ENCODE measurements at places on chromosomes 6 and 20.

DNA sequence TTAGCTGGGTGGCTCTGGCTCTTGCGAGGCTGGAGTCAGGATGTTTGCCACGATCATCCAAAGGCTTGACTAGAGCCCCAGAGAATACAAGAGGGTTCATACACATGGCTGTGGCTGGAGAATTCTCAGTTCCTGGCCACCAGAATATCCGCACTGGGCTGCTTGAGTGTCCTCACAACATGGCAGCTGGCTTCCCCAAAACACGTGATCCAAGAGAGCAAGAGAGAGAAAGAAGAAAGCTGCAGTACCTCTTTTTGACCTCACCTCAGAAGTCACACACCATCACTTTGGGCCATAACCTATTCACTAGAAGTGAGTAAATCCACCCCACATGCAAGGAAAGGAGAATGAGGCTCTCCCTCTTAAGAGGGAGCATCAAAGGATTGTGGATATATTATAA is 21.5 kb upstream of the BPIFB1 start:
- DNase-seq, result peak; percentile 38

DNA sequence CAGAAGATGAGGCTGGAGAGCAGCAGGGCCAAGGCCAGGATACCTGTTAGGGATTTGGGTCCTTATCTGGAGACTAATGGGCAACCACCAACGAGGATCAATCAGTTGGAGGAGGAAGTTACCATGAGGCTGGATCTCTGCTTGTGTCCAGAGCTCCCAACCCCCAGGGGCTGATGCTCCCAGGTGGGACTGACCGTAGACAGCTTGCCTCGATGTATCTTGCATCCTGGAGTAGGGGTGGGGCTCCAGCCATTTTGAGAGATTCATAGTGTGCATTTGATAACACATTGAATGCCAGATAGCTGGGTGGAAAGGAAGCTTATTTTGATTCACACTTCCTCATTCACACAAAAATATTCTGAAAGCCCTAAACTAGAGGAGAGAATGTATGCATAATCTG is 4.6 kb upstream of the RFPL4B start:
- DNase-seq, result no peak

GRCh38 chr20:55761100-55761499 is 244.2 kb downstream of the CBLN4 start:
- DNase-seq, result no peak

GRCh38 chr20:22684072-22684762 is 99.8 kb upstream of the FOXA2 start:
- peak; percentile 61 for DNase-seq

GRCh38 chr6:129606664-129607063 is 103.3 kb downstream of the ARHGAP18 start:
- DNase-seq, result peak; percentile 92

- no peak for DNase-seq
Observed at GRCh38 chr6:32954986-32955802, 2.3 kb upstream of the HLA-DMA start.

- no peak for DNase-seq
Observed at GRCh38 chr20:48822178-48822577, 5.6 kb downstream of the PREX1 start.

DNA sequence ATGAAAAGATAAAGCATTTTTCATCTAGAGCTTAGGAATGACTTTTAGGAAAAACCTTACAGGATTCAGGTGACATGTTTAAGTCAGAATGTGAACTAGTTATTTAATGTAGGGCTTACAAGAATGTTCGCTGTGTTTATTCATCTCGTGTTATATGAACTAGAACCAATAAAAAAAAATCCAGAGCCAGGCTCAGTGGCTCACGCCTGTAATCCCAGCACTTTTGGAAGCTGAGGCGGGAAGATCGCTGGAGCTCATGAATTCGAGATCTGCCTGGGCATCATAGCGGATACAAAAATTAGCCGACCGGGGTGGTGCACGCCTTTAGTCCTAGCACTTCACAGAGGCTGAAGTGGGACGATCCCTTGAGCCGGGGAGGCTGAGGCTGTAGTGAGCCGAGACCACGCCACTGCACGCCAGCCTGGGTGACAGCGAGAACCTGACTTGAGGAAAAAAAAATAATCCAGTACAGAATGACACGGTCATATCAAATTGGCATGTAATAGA is 46.3 kb downstream of the OR2B2 start:
- DNase-seq, result no peak

DNA sequence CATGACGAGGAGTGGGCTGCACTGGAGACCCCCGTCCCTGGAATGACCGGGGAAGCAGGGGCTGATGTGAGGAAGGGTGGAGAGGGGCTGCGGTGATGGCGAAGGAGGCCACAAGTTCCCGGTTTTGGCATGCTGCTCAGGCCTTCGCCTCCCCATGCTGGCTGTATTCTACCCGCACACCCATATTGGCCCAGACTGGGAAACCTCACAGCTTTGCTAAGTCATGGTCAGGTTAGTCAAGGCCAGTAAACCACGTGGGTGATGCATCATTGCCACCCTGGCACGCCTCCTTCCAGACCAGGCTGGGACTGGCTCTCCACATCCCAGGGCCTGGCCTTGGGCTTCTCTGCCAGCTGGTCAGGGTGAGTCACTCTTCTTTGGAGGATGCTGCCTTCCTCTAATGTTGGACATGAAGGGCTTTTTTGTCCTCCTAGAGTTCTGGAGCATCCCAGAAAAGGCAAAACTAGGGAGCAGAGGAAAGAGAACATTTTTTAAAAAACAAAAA is 53.8 kb downstream of the PCNA start:
- DNase-seq, result peak; percentile 96

- no peak for DNase-seq
Observed at GRCh38 chr6:158030380-158031300, 49.0 kb downstream of the SYNJ2 start.

- DNase-seq, result no peak
Observed at GRCh38 chr20:46509523-46509922, 3.8 kb downstream of the ZNF334 start.

DNA sequence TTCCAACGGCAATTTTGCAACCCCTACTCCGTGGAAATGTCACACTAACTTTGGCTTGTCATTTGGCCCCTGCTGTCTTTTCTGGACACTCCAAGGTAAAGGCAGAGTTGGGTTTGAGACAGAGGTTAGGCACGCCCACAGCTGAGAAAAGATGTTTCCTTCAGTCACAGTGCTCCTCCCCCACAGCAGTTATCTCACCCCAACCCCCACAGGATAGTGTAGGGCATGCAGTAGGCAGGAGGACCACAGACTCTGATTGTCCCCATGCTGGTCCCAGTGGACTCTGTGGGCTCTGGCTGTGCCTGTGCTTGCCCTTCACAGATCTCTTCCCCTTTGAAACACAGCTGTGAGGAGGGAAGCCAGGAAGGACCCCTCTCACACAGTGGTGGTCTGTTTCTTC is 124.0 kb upstream of the CARMIL1 start:
- no peak for DNase-seq

DNA sequence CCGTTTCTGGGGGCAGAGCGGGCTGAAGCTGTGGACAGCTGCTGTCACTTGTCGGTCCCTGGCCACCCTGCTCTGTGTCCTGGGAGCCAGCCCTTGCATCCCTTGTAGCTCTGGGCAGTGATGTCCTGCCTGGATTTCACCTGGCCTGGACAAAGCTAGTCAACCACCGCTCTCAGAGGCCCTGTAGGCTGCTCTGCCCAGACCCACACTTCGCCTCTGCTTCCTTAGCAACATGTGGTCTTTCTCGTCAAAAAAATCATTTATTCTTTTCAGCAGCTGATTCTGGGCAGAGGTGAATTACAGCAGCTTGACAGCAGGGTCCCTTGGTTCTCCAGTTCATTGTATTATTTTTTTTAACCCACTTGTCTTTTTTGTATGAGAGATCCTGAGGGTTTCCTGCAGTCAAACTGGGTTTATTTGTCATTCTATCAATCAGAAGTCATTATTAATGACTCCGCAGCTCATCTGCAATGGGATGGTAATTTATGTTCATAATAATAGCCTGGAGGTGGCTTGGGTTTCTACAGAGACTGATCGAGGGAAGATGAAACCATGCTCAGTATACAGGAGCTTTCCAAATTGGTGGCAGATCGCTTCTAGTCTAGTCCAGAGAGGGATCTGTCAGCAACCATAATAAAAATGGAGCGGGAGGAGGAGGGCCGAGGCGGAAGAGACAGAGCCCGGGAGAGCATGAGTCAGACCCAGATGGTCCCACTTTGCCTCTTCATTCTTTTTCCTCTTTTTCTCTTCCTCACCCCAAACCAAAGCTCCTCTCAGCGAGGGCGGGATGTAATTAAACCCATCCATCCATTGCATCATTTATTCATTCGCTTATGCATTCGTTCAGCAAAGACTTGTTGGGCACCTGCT is 22.4 kb downstream of the EDN3 start:
- peak; percentile 76 for DNase-seq

Measured in MV-4-11 (cell line).